ENCODE measurements at places on chromosomes 3 and 15.

DNA sequence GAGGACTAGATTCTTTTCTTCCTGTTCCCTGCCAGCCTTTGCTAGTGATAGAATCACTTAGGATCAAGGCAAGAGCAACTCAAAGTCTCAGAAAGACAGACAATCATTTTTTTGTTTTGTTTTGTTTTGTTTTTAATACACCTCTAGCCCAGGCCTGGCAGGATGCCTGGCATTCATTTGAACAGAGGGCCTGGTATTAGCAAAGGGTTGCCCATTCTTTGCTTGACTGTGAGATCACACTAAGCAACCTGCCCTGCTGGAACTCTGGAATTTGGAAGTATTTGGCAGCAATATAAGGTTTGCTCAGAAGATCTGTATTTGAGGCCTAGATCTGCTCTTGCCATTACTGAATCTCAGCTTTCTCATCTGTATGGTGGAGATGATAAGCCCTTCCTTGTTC is 21.8 kb upstream of the ATP13A5 start:
- DNase-seq: no peak

DNA sequence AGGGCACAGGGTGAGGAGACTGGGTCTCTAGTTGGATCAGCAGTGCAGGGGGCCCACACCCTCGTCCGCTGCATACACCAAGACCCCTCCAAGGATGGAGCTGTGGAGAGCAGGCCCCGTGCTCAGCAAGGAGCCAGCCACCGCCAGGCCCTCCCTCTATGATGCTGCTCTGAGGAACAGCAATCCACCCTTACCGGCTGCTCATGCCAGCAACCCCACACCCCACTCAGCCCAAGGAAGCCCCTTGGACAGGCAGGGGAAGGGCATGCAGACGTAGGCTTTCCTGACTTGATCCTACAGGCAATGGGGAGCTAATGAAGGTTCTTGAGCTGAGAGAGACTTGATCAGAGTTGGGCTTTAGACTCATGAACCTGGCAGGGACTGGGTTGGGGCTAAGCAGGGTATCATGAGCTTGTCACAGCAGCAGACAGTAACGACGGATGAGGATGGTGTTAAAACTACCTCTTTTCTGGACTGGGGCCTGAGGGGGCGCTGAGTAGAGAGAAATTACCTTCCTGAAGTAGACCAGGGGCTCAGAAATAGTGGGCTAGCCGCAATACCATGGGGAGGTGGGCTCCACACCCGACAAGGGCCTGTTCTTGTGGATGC is 50.5 kb upstream of the FGD5 start:
- no peak for DNase-seq

DNA sequence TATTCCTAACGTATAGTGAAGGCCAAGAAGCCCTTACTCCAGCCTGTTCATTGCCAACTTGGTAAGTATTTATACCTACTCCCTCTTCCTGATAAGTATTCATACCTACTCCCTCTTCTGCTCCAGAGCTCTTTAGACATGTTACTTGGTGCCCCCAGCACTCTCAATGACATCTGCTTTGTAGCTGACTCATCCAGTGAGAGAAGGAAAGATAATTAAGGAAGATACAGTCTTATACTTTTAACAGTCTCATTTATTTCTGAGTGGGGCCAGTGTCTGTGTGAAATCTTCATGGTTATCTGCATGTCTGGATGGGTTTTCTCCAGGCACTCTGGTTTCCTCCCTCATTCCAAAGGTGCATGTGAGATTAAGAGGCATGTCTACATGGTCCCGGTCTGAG is 698.7 kb downstream of the FHIT start:
- DNase-seq: no peak

GRCh38 chr3:19866751-19867347 is 67.2 kb downstream of the EFHB start:
- peak; percentile 27 for DNase-seq

DNA sequence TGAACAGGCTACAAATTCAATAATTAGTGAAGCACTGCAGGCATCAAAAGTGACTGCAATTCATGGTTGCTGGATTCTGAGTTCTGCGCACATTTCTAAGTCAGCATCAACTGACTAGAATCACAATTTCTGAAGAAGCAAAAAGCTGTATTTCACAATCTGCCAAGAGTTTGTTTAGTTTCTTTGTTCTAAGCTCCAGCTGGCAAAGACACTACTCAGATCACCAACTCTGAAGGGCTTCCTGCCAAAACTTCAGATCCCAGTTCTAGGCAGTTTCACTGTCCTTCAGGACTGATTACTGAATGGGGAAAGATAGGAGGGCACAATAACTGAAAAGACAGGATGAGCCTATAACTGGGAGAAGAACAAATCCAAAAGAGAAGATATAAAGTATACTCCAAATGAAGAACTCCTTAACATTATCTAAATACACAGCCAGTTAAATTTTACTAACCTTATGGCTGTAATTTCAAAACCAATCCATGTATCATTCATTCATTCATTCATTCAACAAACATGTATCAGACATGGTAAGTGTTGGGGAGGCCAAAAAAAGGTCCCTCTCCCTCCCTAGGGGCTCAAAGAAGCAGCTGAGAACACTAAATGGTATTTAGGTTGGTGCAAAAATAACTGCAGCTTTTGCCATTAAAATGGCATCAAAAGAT is 17.1 kb downstream of the TJP1 start:
- DNase-seq: no peak

All from Panc1 (cell line).